Stimulated activated CD8-positive, alpha-beta memory T cell treated with anti-CD3 and anti-CD28 coated beads, Interleukin-2, amount 100 ng/mL, for 1 hour (primary cell): ENCODE measurements at places on chromosomes 1 and 21.

DNA sequence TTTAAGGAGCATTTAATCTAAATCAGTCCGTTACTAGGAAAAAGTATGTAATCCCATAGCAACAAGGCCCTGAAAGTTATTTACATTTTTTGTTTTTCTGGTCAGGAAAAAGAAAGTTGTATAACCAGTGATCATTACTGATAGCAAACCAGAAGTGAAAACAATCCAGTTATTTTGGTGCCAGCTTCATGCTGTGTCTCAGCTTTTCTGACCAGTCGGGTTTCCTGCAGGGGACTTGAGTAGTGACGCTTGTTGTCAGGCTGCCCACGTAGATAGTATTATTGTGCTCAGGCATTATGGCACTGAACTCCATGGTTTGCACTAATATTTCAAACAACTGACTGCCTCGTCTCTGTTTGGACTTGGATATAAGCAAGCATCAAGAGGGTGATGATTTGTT, 55.2 kb downstream of the SASS6 start:
- DNase-seq, result no peak

GRCh38 chr1:5911871-5912271, 80.4 kb downstream of the NPHP4 start:
- DNase-seq, result no peak

GRCh38 chr1:36380143-36380619, 5.5 kb downstream of the STK40 start:
- DNase-seq, result no peak

DNA sequence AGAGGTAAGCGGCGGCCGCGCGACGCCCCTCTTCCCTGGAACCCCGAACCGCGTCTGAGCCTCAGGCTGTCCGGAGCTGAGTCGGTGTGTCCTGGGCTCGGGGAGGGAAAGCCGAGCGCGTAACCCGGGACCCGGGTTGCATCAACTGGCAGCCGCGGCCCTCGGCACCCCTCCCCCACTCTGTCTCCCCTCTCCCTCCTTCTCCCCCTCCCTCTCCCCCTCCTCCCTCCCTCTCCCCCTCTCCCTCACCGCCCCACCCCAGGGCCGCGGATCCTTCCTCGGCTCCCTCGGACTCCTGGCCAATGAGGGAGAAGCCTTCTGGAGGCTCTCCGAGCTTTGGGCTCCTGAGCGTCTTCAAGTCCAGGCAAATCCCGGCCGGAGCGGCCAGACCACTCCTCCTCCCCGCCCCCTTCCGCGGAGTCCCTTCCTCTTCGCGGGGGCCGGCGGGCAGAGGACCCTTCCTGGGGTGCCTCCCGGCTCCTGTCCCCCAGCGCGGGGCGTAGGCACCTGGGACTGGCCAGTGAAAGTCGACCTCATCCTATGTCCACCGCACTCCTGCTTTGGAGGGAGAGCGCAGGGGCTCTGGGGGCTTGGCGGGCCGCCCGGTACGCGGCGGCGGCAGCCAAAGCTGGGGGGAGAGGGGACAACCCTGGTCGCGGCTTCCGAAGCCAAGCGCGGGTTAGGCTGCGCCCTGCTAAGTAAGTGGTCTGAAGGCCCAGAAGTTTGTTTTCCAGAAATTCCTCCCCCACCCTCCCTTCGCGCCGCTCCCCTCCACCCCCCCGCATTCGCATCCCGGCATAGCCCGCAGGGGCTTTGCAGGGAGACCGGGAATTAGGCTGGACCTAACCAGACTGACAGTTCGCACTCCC, 850 bp downstream of the SESN2 start:
- no peak for DNase-seq

GRCh38 chr1:25587290-25587689, 29.3 kb upstream of the MAN1C1 start:
- DNase-seq, result no peak
